ENCODE measurements at places on chromosomes 1 and 21. TPM values are rescaled to one million over a fixed set of nuclear protein-coding genes. Genes with fewer than 3 reads are reported as not detected.
A peak's percentile ranks its signal among the peaks of the same experiment; 100 is the strongest.

- no peaks in the 10 kb centered on the region for H3K36me3 ChIP-seq
- H3K4me3 ChIP-seq = no peak overlapping the region
- no peak for DNase-seq
- no peaks in the 10 kb centered on the region for H3K4me1 ChIP-seq
- no peak overlapping the region for H3K27ac ChIP-seq
- no peaks in the 10 kb centered on the region for H3K27me3 ChIP-seq
Observed at GRCh38 chr1:213274140-213274539, 223.1 kb downstream of the RPS6KC1 start.

DNA sequence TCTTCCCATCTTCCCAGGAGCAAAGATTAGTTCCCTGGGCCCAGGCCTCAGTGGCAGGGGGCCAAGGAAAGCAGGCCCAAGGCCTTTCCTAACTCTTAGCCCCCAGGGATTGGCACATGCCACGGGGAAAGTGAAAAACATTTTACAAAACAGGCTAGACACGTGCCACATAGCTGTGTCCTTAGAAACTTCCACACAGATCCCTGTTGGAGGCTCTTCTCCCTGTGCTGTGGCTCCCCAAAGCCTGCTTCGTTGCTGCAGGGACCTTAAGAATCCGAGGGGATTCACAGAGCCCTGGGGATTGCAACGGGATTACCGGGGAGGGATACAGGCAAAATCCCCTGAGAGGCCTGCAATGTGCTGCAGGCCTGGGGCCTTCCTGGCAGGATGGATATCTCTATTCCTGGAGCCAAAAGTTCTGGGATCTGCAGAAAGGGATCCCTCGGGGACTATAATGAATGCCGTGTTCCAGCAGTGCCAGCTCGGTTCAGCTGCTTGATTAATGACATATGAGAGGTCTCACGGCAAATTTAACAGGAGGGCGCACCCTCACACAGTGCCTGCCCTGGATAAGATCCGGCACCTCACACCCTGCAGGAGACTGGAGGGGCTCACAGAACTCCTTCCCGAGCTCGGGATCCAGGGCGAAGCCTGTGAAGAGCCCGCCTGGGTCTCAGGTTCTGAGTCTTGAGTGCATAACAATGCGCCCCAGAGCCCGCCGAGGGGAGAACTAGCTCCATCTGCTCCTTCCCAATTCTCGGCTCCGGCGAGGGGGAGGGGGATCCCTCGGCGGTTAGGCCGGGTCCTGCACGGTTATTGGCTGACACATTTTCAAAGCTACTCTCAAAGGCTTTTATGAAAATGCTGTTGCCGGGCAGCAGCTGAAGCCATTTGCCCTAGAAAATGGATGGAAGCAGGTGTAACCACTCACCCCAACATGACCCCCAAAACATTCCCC is 15.3 kb upstream of the RGS8 start:
- H3K4me3 ChIP-seq = no peak overlapping the region
- H3K27me3 ChIP-seq = no peaks in the 10 kb centered on the region
- H3K36me3 ChIP-seq = no peaks in the 10 kb centered on the region
- DNase-seq = no peak

DNA sequence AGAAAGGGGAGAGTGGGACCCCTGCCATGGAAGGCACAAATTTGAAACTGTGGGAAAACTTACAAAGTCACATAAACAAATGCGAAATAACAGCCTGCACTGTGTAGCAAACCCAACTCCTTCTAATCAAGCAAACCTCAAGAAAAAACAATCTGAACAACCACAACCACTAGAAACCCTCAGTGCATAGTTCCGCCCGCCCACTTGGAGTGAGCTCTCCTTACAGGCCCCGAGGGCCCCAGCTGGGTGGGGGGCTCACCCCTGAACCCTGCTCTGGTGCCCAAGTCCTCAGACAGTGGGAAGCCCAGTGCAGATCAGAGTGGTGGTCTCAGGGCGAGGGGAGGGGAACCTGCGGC is 931 bp upstream of the MXRA8 start:
- DNase-seq = no peak
- H3K27ac ChIP-seq = no peak overlapping the region
- 0 out of 2 replicates have a peak, but pooled peaks cover 3% of the 10 kb centered on the region for H3K4me1 ChIP-seq
- no peaks in the 10 kb centered on the region for H3K27me3 ChIP-seq
- no peak overlapping the region for H3K4me3 ChIP-seq
- no peaks in the 10 kb centered on the region for H3K36me3 ChIP-seq

GRCh38 chr1:214920337-214920736 is 162.2 kb upstream of the KCNK2 start:
- H3K4me1 ChIP-seq = no peaks in the 10 kb centered on the region
- no peak overlapping the region for H3K4me3 ChIP-seq
- no peak overlapping the region for H3K27ac ChIP-seq
- DNase-seq = no peak
- no peaks in the 10 kb centered on the region for H3K27me3 ChIP-seq

- no peak for DNase-seq
- H3K4me1 ChIP-seq = peaks cover 7% of the 10 kb centered on the region
- no peak overlapping the region for H3K4me3 ChIP-seq
- no peak overlapping the region for H3K27ac ChIP-seq
- no peaks in the 10 kb centered on the region for H3K27me3 ChIP-seq
- H3K36me3 ChIP-seq = no peaks in the 10 kb centered on the region
Observed at GRCh38 chr1:4976859-4977440, 322.5 kb downstream of the AJAP1 start.

DNA sequence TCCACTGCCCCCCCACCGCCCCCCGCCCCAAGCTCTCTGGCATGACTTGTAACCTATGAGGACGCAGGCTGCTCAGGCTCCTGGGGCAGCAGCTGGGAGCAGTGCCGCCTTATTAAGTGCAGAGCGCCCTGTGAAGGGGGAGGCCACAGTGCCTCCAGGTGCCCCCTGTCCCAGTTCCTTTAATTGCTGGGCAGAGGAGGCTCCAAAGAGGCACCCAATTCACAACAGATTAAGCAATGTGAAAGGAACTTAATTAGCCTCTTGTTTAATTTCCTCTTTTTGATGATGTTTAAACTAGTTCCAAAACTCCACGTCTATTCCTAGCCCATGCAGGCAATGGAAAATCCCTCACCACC is 3.0 kb downstream of the RXFP4 start:
- peak overlapping the region; percentile 96 for H3K27ac ChIP-seq
- no peak for DNase-seq
- peaks cover 88% of the 10 kb centered on the region for H3K4me1 ChIP-seq
- H3K27me3 ChIP-seq = no peaks in the 10 kb centered on the region
- no peak overlapping the region for H3K4me3 ChIP-seq

GRCh38 chr21:33026878-33027400 is 1.2 kb downstream of the OLIG2 start:
- DNase-seq = no peak
- H3K4me1 ChIP-seq = no peaks in the 10 kb centered on the region
- H3K27me3 ChIP-seq = no peaks in the 10 kb centered on the region
- H3K4me3 ChIP-seq = no peak overlapping the region
- no peaks in the 10 kb centered on the region for H3K36me3 ChIP-seq
- H3K27ac ChIP-seq = no peak overlapping the region

DNA sequence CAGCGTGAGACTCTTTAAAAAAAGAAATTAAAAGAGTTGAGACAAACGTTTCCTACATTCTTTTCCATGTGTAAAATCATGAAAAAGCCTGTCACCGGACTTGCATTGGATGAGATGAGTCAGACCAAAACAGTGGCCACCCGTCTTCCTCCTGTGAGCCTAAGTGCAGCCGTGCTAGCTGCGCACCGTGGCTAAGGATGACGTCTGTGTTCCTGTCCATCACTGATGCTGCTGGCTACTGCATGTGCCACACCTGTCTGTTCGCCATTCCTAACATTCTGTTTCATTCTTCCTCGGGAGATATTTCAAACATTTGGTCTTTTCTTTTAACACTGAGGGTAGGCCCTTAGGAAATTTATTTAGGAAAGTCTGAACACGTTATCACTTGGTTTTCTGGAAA is 31.2 kb downstream of the IFNAR1 start:
- DNase-seq = no peak
- peaks cover 19% of the 10 kb centered on the region for H3K36me3 ChIP-seq
- no peaks in the 10 kb centered on the region for H3K27me3 ChIP-seq
- no peak overlapping the region for H3K27ac ChIP-seq
- no peak overlapping the region for H3K4me3 ChIP-seq
- peaks cover 15% of the 10 kb centered on the region for H3K4me1 ChIP-seq

GRCh38 chr1:224486801-224487583 is 52.4 kb upstream of the WDR26 start:
- no peak overlapping the region for H3K4me3 ChIP-seq
- no peak overlapping the region for H3K27ac ChIP-seq
- no peak for DNase-seq
- no peaks in the 10 kb centered on the region for H3K36me3 ChIP-seq
- no peaks in the 10 kb centered on the region for H3K4me1 ChIP-seq

Gene ADGRL2
- not detected for total RNA-seq

Gene SYT2
- total RNA-seq = not detected

Gene FHAD1
- total RNA-seq = 1.2 TPM

Gene KDF1
- 0.14 TPM for total RNA-seq

Gene SPRR2G
- total RNA-seq = not detected

All from Karpas-422 (cell line).